ENCODE measurements at places on chromosomes 3 and 15.

DNA sequence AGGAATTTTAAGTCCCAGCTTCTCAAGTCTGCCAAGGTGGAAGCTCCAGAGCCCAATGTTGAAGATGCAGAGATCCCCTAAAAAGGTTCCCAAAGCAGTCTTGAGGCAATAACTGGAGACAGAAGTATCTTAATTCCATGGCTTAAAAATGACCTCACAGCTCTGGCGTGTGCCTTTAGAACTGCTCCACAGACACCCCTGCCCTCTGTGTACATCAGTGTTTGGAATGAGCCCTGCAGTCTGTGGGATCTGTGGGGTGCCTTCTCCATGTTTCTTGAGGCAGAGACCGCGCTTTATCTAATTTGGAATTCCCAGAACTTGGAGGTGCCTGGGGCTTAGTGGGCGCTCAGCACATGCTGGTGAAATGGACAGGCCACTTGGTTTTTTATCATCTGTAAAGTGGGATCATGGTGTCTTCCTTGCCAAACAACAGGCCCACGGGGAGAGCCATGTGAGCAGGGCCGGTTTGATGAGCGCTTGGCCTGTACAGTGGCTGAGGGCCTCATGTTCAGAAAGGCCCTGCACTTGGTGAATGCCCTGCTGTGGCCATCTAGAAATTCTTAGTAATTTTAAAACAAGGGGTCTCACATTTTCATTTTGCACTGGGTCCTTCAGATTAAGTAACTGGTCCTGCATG is 7.1 kb downstream of the ITGA11 start:
- DNase-seq, result no peak

DNA sequence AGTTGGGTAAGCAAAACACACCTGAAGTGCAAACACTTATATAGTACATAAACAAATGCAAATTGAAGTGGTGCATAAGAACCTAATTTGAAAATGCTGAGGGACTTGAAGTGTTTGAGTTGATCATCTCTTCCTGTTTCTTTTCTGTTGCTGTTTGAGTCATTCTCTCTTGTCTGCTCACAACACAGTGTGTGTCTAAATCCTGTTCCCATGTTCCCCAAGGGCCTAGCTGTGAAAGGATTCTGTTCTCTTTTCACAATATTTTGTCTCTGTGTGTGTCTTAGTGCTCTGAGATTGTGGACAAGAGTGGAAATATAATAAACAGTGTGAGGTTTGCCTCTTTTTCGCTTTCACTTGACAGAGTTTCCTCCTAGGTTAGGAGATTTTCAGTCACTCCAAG is 6.1 kb downstream of the CD96 start:
- peak; percentile 44 for DNase-seq

GRCh38 chr3:63034101-63034500 is 158.9 kb upstream of the CADPS start:
- no peak for DNase-seq

GRCh38 chr3:129599607-129600006 is 6.9 kb downstream of the PLXND1 start:
- DNase-seq, result no peak

- no peak for DNase-seq
These were observed 49.7 kb upstream of the GPD1L start for GRCh38 chr3:32056559-32057290.

DNA sequence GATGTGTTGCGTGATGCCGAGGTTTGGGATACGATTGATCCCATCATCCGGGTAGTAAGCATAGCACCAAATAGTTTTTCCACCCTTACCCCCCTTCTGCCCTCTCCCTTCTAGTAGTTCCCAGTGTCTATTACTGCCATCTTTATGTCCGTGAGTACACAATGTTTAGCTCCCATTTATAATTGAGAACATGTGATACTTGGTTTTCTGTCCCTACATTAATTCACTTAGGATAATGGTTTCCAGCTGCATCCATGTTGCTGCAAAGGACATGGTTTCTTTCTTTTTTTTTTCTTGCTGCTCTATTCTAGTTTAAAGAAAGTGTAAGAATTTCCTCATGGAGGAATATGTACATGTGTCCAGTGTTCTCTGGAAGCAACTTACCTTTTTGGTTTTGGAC is 51.8 kb downstream of the NSUN3 start:
- DNase-seq, result no peak

DNA sequence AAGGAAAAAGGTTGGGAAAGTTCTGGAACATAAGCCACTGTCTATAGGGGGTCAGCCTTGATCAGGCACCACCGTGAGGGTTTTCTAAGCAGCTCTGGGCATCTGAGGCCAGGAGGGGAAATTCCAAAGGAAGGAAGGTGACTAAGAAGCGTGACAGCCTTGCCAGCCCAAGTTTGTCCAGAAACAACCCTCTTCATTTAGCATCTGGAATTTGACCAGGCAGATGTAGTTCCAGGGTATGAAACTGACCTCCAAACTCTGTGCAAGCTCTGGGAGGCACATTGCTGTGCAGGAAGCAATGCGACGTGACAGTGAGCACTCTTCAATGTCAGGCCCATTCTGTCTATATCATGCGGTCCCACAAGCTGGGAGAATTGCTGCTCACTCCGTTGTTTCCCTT is 85.4 kb upstream of the TPM1 start:
- no peak for DNase-seq

DNA sequence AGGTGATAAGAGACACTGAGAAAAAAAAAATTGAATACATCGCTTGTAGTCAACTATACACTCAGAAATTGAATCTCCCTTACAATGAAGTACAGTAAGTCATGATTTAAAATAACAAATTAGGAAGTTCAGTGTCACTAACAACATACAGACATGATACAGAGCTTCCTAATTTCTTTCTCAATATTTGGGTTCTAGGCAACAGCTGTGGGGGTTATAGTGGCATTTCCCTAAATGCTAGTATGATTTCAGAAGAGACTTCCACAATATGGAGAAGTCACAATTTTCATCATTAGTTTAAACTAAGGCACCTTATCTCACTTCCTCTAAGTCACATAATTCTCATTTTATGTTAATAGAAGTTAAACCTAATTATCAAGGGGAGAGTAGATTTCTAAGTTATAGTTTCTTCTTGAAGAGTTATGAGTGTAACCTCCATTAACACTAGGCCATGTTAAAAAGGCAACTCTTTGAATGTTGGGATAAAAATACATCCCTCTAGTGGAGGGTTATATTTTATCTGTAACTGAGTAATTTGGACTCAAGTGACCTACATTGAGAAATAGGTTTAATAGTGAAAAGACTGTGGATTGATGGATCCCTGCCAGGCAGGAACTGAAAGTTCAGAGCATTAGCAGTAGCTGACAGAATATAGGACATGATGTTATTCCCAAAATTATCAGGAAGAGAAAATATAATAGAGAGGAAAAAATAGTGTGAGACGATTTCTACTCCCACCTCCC is 286.0 kb upstream of the SUCLG2 start:
- no peak for DNase-seq

GRCh38 chr3:69613286-69613685 is 126.0 kb upstream of the MITF start:
- no peak for DNase-seq

DNA sequence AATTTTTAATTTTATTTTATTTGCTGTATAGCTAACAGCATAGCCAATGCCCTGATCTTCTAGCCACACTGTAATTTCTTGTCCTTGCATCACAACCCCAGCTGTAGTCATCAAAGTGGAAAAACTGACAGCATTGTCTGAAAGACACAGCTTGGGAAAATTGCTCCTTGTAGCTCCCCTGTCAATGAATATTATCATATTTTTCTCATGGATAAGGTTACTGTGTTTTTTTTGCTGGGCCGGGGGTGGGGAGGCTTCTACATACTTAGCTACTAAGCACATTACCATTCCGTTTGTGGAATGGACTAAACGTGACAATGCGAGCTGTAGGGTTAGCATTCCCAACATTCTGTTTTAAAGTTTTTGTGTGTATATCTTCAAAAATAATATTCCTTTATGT is 381.3 kb downstream of the TIGIT start:
- DNase-seq, result no peak

- DNase-seq, result peak; percentile 95
These were observed at the start of gene CCDC66 for GRCh38 chr3:56556908-56557830. Gene CCDC66, plus strand, starts transcription at chr3:56557175. Its CDS starts 68 bp downstream, at chr3:56557243.

DNA sequence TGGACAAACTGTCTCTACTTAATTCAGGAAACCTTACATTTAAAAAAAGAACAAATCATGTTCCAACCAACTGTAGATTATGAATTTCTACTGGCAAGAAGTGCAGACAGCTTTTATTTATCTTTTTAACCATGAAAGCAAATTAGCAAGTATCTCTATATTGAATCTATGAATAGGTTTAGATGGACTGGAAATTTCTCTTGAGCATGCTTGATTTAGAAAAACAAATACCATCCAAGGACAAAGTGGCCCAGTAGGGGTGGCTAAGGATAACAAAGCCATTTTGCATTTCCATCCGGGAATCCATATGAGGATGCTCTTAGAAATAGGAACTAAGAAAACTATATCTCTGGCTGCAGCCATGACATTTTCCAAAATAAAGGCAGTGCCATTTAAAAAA is 150.6 kb downstream of the KCNMB2 start:
- no peak for DNase-seq

DNA sequence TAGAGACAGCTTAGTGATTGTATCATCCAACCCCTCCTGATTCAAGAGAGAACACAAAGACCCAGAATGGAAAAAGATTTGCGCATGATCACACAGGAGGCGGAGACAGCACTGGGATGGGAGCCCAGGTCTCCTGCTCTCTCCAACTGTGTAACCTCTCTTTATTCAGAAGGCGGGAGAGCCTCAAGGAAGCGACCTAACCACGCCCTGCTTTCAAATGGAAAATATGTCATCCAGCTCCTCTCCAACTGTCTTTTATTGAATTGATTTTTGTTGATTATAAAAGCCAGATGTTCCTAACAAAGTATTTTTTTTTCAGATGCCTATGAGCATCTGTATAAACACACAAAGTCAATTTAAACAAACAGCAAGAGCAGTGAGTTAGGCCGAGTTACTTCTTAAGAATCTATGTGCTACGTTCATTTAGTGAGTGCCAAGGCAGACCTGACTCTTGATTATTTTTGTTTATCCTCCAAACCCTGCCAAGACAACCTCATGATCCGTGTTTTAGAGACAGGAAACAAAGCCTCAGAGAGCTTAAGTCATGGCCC is 74.5 kb downstream of the BFSP2 start:
- no peak for DNase-seq

- DNase-seq, result no peak
These were observed 427.4 kb downstream of the LPP start for GRCh38 chr3:188581365-188581764.

- no peak for DNase-seq
These were observed 305.5 kb downstream of the GRM7 start for GRCh38 chr3:7166460-7166859.

GRCh38 chr3:112568642-112569041 is 6.8 kb downstream of the SLC35A5 start:
- DNase-seq, result no peak

GRCh38 chr15:46955576-46955975 is 761.7 kb upstream of the SEMA6D start:
- no peak for DNase-seq

- no peak for DNase-seq
These were observed 60.3 kb upstream of the HERC1 start for GRCh38 chr15:63893866-63894661.

DNA sequence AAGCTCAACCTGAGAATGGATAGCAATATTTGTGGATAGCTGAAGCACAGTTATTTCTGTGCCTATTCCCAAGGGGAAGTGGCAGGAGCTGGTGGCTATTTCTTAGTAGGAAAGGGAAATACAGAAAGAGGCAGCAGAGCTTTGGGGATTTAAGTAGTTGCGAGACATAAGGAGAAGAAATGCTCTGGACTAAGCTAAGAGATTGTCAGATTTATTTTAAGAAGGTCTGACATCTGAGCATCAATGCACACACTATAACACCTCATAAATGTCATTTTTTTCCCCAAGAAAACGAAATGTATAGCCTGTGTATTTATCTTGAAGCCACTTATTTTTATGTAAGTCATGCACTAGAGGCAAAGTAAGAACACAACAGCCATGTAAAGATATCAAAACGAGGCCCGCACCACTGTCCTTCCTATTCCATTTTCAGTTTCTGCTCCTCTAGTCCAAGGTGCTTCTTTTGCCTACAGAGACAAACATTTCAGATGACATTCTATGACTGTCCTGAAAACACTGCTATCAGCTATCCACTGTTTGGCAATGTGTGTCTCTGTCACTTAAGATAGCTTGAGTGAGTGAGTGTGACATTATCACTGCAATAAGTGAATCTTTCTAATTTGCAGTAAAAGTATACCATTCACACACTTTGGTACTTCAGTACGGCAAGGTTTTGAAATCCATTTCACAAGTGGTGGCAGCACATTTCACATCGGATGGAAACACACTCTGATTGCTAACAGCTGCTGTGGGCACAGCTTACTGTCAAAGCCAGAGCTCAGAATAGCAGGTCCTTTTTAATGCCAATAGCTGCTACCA is 62.7 kb upstream of the ICE2 start:
- peak; percentile 28 for DNase-seq

Data from CD4-positive, alpha-beta T cell treated with Interleukin-2 at 100 ng/mL for 4 hours (primary cell).